ENCODE measurements at places on chromosomes 1 and 21. TPM values are rescaled to one million over a fixed set of nuclear protein-coding genes. Genes with fewer than 3 reads are reported as not detected.

OR2T33 gene
- total RNA-seq = not detected

TRIM33 gene
- 15.0 TPM for total RNA-seq

MAP7D1 gene
- total RNA-seq = 117 TPM

LCE2C gene
- not detected for total RNA-seq

LCE2B gene
- total RNA-seq = not detected

CFHR4 gene
- not detected for total RNA-seq

MKNK1 gene
- 7.1 TPM for total RNA-seq

FAM131C gene
- not detected for total RNA-seq

ZNF695 gene
- 1.9 TPM for total RNA-seq

RYR2 gene
- total RNA-seq = under 0.01 TPM

HMGCL gene
- 31.8 TPM for total RNA-seq

CTNNBIP1 gene
- total RNA-seq = 26.9 TPM

APOBEC4 gene
- total RNA-seq = not detected

CRP gene
- total RNA-seq = not detected

RNU1-4 gene
- total RNA-seq = not detected

ASTN1 gene
- not detected for total RNA-seq

TFF3 gene
- total RNA-seq = not detected

ADCY10 gene
- total RNA-seq = under 0.01 TPM

MSH4 gene
- under 0.01 TPM for total RNA-seq

IGSF3 gene
- 7.4 TPM for total RNA-seq

C8A gene
- not detected for total RNA-seq

HPCA gene
- not detected for total RNA-seq

TPTE gene
- not detected for total RNA-seq

DRAXIN gene
- 0.16 TPM for total RNA-seq

TUFT1 gene
- 4.3 TPM for total RNA-seq

TIAM1 gene
- 3.9 TPM for total RNA-seq

CSMD2 gene
- total RNA-seq = 0.49 TPM

STPG1 gene
- total RNA-seq = 4.3 TPM

KRTAP25-1 gene
- not detected for total RNA-seq

NDUFS5 gene
- 392 TPM for total RNA-seq

GPN2 gene
- total RNA-seq = 6.7 TPM

HAO2 gene
- total RNA-seq = not detected

HMGB4 gene
- not detected for total RNA-seq

RAP1GAP gene
- 0.36 TPM for total RNA-seq

CNKSR1 gene
- total RNA-seq = not detected

OVAAL gene
- total RNA-seq = not detected

TTC34 gene
- total RNA-seq = not detected

KCNN3 gene
- under 0.01 TPM for total RNA-seq

HRNR gene
- not detected for total RNA-seq

TMIGD3 gene
- not detected for total RNA-seq

PARK7 gene
- 210 TPM for total RNA-seq

PGLYRP3 gene
- total RNA-seq = not detected

MPZ gene
- total RNA-seq = 0.90 TPM

TTC22 gene
- not detected for total RNA-seq

DCST2 gene
- total RNA-seq = 0.18 TPM

KPRP gene
- total RNA-seq = not detected

RHD gene
- total RNA-seq = not detected

HSD3B2 gene
- total RNA-seq = not detected

PDZK1IP1 gene
- 4.4 TPM for total RNA-seq
